Body of pancreas (tissue), 4 donors: ENCODE measurements at places on chromosomes 11 and 22. TPM values are rescaled to one million over a fixed set of nuclear protein-coding genes. Genes with fewer than 3 reads are reported as not detected.

Gene TMA7B
- not detected for total RNA-seq

- H3K4me3 ChIP-seq: no peak overlapping the region
- no peak for DNase-seq
- H3K27ac ChIP-seq: peak overlapping the region; percentile 53
- no peaks in the 10 kb centered on the region for H3K36me3 ChIP-seq
Observed at GRCh38 chr22:31625661-31626426, 36.2 kb downstream of the PISD start.

DNA sequence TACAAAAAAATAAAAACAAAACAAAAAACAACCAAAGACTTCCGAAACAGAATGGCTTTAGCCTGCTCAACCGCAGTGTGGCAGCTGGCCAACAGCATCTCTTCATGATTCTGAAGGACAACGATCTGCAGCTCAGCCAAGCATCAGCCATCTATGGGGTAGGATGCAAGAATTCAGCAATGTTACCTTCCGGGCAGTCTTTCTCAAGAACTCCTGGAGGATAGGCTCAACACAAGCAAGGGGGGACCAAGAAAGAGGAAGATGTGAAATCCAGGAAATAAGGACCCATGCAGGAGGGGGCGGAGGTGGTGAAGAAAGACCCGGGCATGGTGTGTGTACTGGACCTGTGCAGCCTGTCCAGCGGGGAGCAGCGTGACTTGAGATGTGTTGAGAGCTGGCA, 3.5 kb upstream of the TSPO start:
- H3K36me3 ChIP-seq: no peaks in the 10 kb centered on the region
- H3K4me1 ChIP-seq: peaks cover 14% of the 10 kb centered on the region
- H3K4me3 ChIP-seq: no peak overlapping the region
- no peaks in the 10 kb centered on the region for H3K27me3 ChIP-seq
- DNase-seq: no peak
- no peak overlapping the region for H3K27ac ChIP-seq

DNA sequence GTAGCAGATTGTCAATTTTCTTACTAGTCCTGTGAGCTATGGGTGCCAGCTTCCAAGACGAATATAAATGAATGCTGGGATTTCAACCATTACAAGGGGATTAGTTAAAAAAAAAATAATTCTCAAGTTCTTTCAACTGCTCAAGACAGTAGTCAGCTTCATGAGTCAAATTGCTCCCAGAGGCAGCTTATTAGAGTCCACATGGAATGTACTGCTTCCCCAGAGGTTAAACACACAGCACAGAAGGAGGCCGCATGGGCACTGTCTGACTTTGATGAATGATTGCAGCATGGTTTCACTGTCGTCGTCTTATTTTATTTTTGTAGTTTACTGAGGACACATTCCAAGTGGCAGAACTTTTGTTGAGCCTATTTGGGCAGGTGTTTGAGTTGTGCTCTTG, 563.2 kb downstream of the TMEM135 start:
- no peaks in the 10 kb centered on the region for H3K27me3 ChIP-seq
- no peak overlapping the region for H3K27ac ChIP-seq
- DNase-seq: no peak
- H3K36me3 ChIP-seq: no peaks in the 10 kb centered on the region

GRCh38 chr22:17999851-18000250, 24.5 kb downstream of the MICAL3 start:
- DNase-seq: peak; percentile 51
- no peaks in the 10 kb centered on the region for H3K27me3 ChIP-seq
- H3K4me3 ChIP-seq: no peak overlapping the region
- H3K36me3 ChIP-seq: no peaks in the 10 kb centered on the region

- no peaks in the 10 kb centered on the region for H3K4me1 ChIP-seq
- no peaks in the 10 kb centered on the region for H3K36me3 ChIP-seq
- no peaks in the 10 kb centered on the region for H3K27me3 ChIP-seq
- no peak for DNase-seq
Observed at GRCh38 chr11:88418508-88418907, 81.0 kb upstream of the CTSC start.

DNA sequence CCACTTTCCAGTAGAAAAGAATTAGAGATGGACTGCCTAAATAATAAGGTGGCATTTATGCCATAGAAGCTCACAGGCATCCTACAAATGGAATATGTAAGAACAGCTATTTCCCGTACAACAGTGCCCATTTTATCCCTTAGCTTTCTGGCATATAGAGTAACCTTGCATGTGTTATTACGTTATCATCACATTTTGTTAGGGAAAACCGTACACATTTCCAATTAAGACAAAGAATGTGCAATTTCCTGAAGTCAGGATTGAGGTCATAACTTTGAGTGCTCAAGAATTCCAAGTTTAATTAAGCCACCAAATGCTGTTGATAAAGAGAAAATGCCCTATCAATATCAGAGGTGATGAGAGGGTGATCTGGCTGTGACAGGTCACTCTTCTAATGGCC, 58.9 kb downstream of the LDLRAD3 start:
- no peak overlapping the region for H3K27ac ChIP-seq
- H3K36me3 ChIP-seq: no peaks in the 10 kb centered on the region
- no peaks in the 10 kb centered on the region for H3K27me3 ChIP-seq
- no peak overlapping the region for H3K4me3 ChIP-seq
- no peak for DNase-seq
